Liver (tissue), 10 donors: ENCODE measurements at places on chromosomes 16 and 17. TPM values are rescaled to one million over a fixed set of nuclear protein-coding genes. Genes with fewer than 3 reads are reported as not detected.
A peak's percentile ranks its signal among the peaks of the same experiment; 100 is the strongest.

GRCh38 chr17:71709946-71710345 lies 410.9 kb upstream of the SOX9 start:
- H3K27ac ChIP-seq: no peak overlapping the region
- H3K4me3 ChIP-seq: no peak overlapping the region
- no peak for DNase-seq
- no peaks in the 10 kb centered on the region for H3K4me1 ChIP-seq
- H3K27me3 ChIP-seq: peaks cover 2% of the 10 kb centered on the region

- no peak overlapping the region for H3K4me3 ChIP-seq
- no peaks in the 10 kb centered on the region for H3K27me3 ChIP-seq
- H3K4me1 ChIP-seq: no peaks in the 10 kb centered on the region
- no peaks in the 10 kb centered on the region for H3K36me3 ChIP-seq
- peak overlapping the region; percentile 61 for H3K27ac ChIP-seq
These were observed 412 bp upstream of the ADGRG3 start for GRCh38 chr16:57667526-57668262.

- DNase-seq: no peak
- no peak overlapping the region for H3K27ac ChIP-seq
- no peaks in the 10 kb centered on the region for H3K27me3 ChIP-seq
- H3K4me3 ChIP-seq: no peak overlapping the region
- H3K4me1 ChIP-seq: peaks cover 2% of the 10 kb centered on the region
These were observed 187.4 kb downstream of the SNX29 start for GRCh38 chr16:12163970-12164369.

- H3K4me3 ChIP-seq: no peak overlapping the region
- no peaks in the 10 kb centered on the region for H3K27me3 ChIP-seq
- H3K36me3 ChIP-seq: no peaks in the 10 kb centered on the region
These were observed 702.6 kb upstream of the CDH8 start for GRCh38 chr16:62738666-62739460.

DNA sequence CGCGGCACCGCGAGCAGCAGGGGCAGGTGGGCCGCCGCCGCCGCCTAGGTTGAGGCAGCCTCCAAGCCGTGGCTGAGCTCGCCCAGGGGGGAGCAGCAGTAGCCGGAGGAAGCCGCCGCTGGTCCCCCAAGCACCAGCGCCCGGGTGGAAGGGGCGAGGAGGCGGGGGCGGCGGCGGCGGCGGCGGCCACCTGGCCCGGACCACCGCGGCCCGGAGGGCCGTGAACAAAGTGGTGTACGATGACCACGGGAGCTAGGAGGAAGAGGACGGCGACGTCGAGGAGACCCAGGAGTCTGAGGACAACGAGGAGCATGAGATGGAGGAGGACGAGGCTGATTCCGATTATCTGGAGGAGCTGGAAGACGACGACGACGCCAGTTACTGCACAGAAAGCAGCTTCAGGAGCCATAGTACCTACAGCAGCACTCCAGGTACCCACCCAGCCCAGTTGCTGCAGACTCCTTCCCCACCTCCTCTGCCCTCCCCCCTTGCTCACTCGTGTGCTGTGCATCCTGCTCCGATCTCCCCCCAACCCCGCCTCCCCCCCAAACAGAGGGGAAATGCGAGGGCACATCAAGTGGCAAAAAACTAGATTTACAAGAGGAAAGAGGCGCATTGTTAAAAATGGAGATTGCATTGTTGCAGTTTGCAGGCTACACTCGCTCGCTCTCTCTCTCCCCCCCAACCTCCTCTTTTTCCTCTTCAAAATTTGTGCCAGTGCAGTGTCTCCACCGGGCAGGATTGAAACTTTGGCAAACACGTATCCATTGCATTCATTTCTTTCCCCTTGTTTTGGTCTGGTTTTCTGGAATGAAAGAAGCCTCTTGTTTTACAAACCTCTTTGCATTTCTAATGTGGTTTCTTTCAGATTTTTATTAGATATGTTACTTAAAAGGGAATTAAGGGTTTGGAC lies 41.8 kb upstream of the AMZ2 start:
- DNase-seq: no peak
- no peaks in the 10 kb centered on the region for H3K27me3 ChIP-seq
- peaks cover 10% of the 10 kb centered on the region for H3K4me1 ChIP-seq
- H3K36me3 ChIP-seq: no peaks in the 10 kb centered on the region
- peak overlapping the region; percentile 77 for H3K27ac ChIP-seq
- H3K4me3 ChIP-seq: peak overlapping the region; percentile 65

CDK10 gene
- 81.2 TPM for polyA plus RNA-seq

GRCh38 chr16:48013491-48013901 lies 142.3 kb downstream of the ABCC12 start:
- H3K4me3 ChIP-seq: no peak overlapping the region
- no peak overlapping the region for H3K27ac ChIP-seq
- H3K27me3 ChIP-seq: no peaks in the 10 kb centered on the region

DNA sequence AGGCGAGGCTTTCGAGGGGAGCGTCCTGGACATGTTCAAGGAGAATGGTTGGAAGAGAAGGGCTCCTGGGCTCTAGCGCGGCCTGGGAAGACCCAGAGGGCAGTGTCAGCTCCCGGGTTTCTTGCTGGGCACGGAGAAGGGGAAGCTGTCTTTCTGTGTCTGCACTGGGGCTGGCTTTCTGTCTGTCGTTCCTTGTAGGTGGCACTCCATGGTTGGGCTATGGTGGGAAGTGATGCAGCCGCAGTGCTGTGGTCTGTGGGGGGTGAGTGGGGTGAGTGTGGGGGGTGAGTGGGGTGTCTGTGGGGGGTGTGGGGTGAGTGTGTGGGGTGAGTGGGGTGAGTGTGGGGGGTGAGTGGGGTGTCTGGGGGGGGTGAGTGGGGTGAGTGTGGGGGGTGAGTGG lies 13.7 kb downstream of the RNF213 start:
- H3K4me1 ChIP-seq: no peaks in the 10 kb centered on the region
- no peak overlapping the region for H3K27ac ChIP-seq
- H3K36me3 ChIP-seq: peaks cover 8% of the 10 kb centered on the region
- no peak overlapping the region for H3K4me3 ChIP-seq

ADORA2B gene
- polyA plus RNA-seq: 0.31 TPM

GRCh38 chr16:6527646-6528045 lies 805.0 kb upstream of the RBFOX1 start:
- H3K4me3 ChIP-seq: no peak overlapping the region
- DNase-seq: no peak
- no peaks in the 10 kb centered on the region for H3K27me3 ChIP-seq
- no peak overlapping the region for H3K27ac ChIP-seq

SEPTIN1 gene
- polyA plus RNA-seq: 2.8 TPM

DNA sequence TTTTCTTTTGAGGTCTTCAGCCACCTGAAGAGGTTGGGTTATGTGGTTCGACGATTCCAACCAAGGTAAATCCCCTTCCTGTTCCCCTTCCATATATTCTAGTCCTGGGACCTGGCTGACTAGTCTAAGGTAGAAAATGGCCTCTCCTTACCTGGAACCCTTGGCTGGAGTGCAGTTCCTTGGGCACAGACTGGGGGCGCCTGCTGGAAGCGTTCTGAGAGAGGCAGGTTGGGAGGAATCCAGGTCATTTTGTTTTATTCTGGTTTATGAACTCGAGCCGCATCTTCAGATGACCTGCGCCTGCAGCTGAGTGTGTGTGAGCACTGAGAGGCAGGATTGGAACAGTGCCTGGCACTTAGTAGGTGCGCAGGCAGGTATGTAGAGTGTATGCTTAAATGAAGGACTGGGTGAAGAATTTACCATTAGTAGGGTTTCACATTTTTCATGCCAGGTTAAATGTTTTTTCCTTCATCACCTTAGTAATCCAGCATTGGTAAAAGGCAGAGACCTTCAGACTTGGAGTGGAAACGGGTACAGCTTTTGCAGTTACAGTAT lies 2.7 kb downstream of the TSEN54 start:
- H3K36me3 ChIP-seq: no peaks in the 10 kb centered on the region
- no peaks in the 10 kb centered on the region for H3K27me3 ChIP-seq
- no peak for DNase-seq
- no peak overlapping the region for H3K27ac ChIP-seq

GRCh38 chr17:42133461-42134041 lies 10.9 kb downstream of the HSPB9 start:
- peaks cover 34% of the 10 kb centered on the region for H3K4me1 ChIP-seq
- DNase-seq: no peak
- no peak overlapping the region for H3K4me3 ChIP-seq
- peaks cover 17% of the 10 kb centered on the region for H3K36me3 ChIP-seq
- no peaks in the 10 kb centered on the region for H3K27me3 ChIP-seq

- no peak for DNase-seq
- H3K27me3 ChIP-seq: no peaks in the 10 kb centered on the region
- H3K4me1 ChIP-seq: peaks cover 46% of the 10 kb centered on the region
- H3K4me3 ChIP-seq: peak overlapping the region; percentile 85
- H3K36me3 ChIP-seq: no peaks in the 10 kb centered on the region
- peak overlapping the region; percentile 83 for H3K27ac ChIP-seq
These were observed 580 bp downstream of the RANGRF start for GRCh38 chr17:8289103-8289397.

GPR139 gene
- polyA plus RNA-seq: not detected

MED13 gene
- polyA plus RNA-seq: 6.6 TPM

CCL15 gene
- polyA plus RNA-seq: 27.8 TPM

CMTM2 gene
- 0.57 TPM for polyA plus RNA-seq

DNA sequence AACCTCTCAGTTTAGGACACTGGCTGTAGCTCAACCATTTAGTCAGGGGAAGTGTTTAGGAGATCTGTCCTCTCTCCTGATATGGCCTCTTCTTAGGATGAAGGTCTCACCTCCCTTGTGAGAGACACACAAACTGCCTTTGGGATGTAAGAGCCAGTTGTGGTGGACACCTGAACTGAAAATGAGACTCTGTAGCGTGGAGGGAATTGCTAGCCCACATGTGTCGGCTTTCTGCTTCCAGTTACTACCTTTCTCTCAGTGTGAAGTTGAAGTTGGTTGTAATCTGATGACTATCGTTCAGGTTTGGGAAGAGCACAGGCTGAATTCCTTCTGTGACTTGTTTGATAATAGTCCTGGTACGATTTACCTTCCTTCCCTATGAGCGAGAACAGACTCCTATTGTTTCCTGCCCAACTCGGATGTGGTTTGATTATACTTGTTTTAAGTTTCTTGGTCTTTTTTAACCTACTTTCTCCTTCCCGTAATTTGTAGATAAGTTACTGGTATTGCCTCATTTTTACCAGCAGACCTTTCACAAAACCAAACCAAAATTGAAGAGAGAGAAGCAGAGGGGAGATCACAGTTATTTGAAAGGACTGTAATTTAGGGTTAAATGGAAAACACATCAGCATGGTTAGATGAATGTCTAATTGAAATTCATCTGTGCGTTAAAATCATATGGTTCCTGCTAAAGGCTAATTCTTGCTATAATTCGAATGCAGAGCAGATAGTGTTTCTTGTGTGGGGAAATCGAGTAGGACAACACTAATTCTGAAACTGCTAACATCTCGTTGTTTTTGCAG lies 43.2 kb downstream of the CLEC16A start:
- peaks cover 2% of the 10 kb centered on the region for H3K4me1 ChIP-seq
- H3K36me3 ChIP-seq: peaks cover 4% of the 10 kb centered on the region
- no peak overlapping the region for H3K27ac ChIP-seq
- no peak for DNase-seq
- no peak overlapping the region for H3K4me3 ChIP-seq
- no peaks in the 10 kb centered on the region for H3K27me3 ChIP-seq

- H3K4me1 ChIP-seq: peaks cover 25% of the 10 kb centered on the region
- H3K36me3 ChIP-seq: no peaks in the 10 kb centered on the region
- peak; percentile 77 for DNase-seq
These were observed 644 bp downstream of the NFAT5 start for GRCh38 chr16:69566240-69566980.

- no peak overlapping the region for H3K4me3 ChIP-seq
- peaks cover 8% of the 10 kb centered on the region for H3K36me3 ChIP-seq
- no peaks in the 10 kb centered on the region for H3K27me3 ChIP-seq
- no peak for DNase-seq
- no peaks in the 10 kb centered on the region for H3K4me1 ChIP-seq
These were observed 180.2 kb upstream of the CACNG5 start for GRCh38 chr17:66654764-66655163.

DNA sequence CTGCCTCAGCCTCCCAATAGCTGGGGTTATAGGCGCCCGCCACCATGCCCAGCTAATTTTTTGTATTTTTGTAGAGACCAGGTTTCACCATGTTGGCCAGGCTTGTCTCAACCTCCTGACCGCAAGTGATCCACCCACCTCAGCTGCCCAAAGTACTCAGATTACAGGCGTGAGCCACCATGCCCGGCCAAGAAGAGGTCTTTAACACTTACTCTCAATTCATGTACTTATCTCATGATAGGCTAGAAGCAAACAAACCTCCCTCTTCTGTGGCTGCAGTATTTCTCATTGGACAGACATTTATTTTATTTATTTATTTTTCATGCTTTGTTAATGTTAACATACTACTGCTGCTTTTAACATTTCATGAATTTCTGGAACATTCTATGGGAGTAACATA lies 7.0 kb upstream of the NT5C start:
- no peak overlapping the region for H3K27ac ChIP-seq
- H3K27me3 ChIP-seq: no peaks in the 10 kb centered on the region
- H3K36me3 ChIP-seq: peaks cover 2% of the 10 kb centered on the region
- no peaks in the 10 kb centered on the region for H3K4me1 ChIP-seq
- H3K4me3 ChIP-seq: no peak overlapping the region

SPATA32 gene
- not detected for polyA plus RNA-seq

DNA sequence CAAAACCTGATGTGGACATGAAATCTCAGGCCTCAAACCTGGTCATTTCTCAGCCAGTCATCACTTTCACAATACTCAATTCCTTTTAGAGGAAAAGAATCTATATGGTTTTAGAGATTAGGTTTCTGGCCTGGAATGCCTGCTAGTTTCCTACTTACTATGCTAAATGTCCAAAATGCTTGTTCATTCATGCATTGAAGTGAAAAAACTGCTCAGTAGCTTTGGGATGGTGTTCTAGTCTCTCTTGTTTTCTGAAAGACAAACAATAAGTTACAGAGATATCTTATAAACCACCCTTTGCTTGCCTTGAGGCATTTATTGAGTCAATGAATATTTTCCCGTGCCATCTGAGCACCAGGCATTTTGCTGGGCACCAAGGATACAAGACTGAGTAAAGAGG lies 1146.5 kb upstream of the GOT2 start:
- H3K27me3 ChIP-seq: no peaks in the 10 kb centered on the region
- H3K4me3 ChIP-seq: no peak overlapping the region
- H3K36me3 ChIP-seq: no peaks in the 10 kb centered on the region
- no peak for DNase-seq
- H3K27ac ChIP-seq: no peak overlapping the region

GRCh38 chr17:51745993-51746392 lies 412.5 kb downstream of the CA10 start:
- H3K36me3 ChIP-seq: no peaks in the 10 kb centered on the region
- no peak for DNase-seq
- H3K4me1 ChIP-seq: no peaks in the 10 kb centered on the region
- no peak overlapping the region for H3K27ac ChIP-seq
- H3K27me3 ChIP-seq: no peaks in the 10 kb centered on the region

DNA sequence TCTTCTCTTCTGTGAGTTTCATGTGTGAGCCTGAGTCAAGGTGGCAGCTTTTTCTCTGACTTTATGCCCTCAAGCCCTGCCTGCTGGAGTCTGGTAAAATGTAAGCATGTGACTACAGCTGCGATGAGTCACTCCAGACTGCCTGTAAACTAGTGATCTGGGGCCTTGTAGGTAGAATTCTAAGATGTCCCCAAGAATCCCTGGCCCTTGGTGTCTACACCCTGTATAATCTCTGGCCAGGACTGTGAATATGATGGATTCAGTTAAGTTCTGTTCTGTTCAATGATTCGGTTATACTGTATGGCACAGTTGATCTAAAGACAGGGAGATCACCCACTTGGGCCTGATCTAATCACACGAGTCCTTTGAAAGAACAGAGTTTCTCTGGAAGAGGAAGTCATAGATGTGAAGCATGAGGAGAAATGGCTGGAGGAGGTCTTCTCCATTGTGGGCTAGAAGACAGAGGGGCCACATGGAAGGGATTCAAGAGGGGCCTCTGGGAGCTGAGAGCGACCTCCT lies 29.8 kb downstream of the PRSS54 start:
- H3K4me3 ChIP-seq: no peak overlapping the region
- no peak overlapping the region for H3K27ac ChIP-seq
- DNase-seq: no peak
- no peaks in the 10 kb centered on the region for H3K4me1 ChIP-seq
- H3K27me3 ChIP-seq: no peaks in the 10 kb centered on the region
